ENCODE measurements at places on chromosomes 12 and 14.

- no peak for DNase-seq
Observed at GRCh38 chr12:15772405-15773018, 16.7 kb downstream of the EPS8 start.

GRCh38 chr14:65962952-65963351 is 523.2 kb upstream of the CCDC196 start:
- DNase-seq = no peak

GRCh38 chr14:103854822-103855733 is 7.7 kb upstream of the PPP1R13B start:
- DNase-seq = no peak

DNA sequence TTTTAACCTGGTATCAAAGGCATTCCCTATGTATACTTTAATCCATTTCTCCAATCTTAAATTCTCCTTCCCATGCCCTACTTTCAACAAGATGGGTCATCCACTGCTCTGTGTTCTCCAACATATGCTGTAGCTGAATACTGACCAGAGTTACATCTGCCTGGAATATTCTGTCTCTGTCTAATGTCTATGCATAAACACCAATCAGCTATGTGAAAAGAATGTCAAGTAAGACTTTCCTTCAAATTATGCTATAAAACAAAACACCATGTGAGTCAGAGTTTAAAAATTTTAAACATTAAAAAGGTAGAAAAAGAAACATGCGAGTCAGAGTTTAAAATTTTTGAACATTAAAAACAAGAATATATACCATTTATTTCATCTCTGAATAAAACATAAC is 19.3 kb downstream of the NT5DC3 start:
- DNase-seq = no peak

GRCh38 chr12:50625029-50625925 is 120.5 kb downstream of the DIP2B start:
- DNase-seq = no peak

- DNase-seq = no peak
Observed at GRCh38 chr14:37139710-37140109, 32.7 kb downstream of the SLC25A21 start.

- no peak for DNase-seq
Observed at GRCh38 chr12:99810718-99811593, 163.4 kb downstream of the GARIN6 start.

DNA sequence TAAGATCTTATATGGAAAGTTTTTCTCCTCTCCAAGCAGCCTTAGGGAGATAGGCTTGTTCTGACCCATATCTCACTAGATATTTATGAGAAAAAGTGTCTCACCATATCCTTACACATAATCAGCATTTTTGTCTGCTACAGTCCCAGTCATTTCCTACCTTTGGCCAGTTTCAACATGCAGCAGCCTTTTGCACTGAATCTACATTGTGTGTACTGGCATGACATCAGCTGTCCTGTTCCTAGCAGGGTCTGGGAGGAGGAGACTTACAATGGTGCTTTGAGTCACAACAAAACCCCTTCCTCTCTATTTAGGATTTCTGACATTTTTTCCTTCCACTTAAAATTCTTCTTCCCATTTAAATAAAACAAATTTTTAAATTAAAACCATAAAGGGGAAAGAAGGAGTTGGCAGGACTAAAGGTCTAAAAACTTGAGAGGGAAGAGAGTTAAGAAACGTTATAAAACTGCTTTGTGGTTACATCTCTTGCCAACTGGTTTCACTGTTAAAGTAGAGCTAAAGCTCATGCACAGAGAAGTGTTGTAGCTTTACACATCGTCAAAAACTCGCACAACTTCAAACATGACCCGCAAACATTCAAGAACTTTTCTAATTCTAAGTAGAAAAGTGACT is 53.3 kb upstream of the CERS5 start:
- no peak for DNase-seq

- no peak for DNase-seq
Observed at GRCh38 chr12:79407671-79408622, 282.8 kb downstream of the PAWR start.

DNA sequence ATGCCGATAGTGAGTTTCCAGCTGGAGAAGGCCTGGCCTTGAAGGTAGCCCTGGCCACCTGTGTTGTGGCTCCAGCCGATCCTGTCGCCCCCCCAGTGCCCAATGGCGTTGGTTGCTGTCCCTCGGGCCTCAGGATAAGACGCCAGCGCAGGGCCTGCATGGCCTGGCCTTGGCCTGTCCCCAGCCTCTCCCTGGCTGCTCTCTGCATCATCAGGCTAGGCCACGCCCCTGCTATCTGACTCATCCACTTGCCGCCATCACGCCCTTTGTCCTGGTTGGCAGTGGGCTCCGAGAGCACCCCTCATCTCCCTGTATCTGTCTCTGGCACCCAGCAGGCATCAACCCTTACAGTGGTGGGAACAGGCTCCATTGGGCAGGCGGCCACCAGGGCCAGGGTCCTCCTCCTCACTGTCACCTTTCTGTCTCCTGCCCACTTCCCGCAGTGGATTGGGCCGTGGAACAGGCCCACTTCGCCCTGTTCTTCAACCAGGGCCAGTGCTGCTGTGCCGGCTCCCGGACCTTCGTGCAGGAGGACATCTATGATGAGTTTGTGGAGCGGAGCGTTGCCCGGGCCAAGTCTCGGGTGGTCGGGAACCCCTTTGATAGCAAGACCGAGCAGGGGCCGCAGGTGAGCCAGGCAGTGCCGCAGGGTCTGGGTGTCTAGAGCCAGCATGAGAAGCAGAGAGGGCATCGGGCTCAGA is 25.6 kb downstream of the ALDH2 start:
- DNase-seq = no peak

DNA sequence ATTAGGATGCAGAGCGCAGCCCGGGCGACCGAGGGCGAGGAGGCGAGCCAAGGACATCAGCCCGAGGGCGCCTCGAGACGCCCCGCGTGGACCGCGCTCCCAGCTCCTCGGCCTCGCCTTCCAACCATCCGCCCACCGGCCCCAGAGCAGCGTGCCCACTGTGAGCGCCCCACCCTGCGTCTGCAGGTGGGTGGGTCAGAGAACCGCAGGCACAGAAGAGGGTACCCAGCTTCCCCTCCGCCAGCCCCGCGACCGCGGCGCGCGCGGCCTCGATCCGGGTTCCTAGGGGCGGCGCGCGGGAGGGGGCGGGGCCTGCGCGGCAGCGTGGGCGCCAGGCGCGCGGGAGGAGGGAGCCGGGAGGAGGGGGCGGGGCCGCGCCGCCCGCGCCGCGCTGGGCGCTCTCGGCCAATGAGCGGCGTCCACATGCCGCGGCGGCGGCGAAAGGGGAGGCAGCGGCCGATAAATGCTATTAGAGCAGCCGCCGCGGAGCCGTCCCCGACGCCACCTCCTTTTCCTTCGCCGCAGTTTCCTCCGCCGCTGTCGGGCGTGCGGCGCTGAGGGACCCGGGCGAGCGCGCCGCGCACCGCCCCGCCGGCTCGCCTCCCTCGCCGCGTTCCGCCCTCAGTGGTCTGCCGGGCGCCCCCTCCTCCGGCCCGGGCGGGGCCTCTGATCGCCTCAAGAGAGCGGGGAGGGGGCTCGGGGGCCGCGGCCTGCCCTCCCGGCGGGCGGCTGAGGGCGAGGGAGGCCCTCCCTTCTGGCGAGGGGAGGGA is at the start of gene ATP2A2:
Gene ATP2A2 (plus strand): TSS at position 469 of the 770 bp plus-strand sequence. CDS start 543 bp downstream, outside the sequence.
- DNase-seq = peak; percentile 91

DNA sequence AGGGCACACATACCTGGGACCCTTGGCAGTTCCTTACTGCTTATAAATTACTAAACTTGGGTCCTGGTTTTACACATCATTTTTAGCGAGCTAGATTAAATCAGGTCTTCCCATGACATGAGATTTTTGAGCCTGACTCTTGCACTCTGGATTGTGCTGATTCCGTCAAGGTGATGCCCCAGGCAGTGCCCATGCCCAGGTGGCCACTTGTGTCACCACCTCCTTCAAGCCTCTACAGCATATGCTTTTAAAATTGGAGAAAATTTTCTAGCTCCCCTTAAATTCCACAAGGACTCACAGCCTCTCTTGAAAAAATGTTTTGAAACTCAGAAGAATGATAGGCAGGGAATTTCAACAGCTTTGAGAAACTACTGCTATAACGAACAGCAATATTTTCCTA is 9.6 kb downstream of the PTPN21 start:
- no peak for DNase-seq

DNA sequence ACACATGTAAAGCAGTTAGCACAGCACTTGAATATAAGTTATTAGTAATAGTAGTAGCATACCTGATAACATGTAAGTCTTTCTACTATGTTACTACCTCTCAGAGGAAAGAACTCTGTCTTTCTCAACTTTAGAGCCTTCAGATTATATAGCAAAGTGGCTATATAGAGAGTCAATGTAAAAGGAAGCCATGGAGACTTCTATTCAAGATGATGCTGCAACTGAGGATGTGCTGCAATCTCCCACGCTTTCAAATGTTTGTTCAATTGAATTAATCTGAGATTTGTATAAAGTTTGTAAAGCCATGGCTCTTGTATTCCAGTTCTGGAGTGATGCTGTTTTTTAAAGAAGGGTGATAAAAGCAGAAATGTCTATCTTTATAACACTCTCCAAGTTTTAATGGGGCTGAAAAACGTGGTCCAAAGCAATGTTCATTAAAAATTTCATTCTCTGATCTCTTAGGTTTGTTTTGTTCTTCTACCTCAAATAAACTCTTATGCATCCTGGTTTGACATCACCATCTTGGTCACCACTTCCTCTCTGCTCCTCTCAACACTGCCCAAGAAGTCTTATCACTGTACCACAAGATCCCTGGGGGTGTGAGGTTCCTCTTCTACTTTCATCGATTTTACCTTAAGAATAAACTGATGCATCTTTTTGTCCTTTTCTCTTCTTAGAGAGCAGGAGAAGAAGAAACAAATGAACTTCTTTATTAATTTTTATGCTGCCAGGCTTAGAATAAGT is 40.6 kb downstream of the C12orf42 start:
- no peak for DNase-seq

GRCh38 chr12:78210894-78211302 is 380.2 kb downstream of the NAV3 start:
- DNase-seq = no peak

DNA sequence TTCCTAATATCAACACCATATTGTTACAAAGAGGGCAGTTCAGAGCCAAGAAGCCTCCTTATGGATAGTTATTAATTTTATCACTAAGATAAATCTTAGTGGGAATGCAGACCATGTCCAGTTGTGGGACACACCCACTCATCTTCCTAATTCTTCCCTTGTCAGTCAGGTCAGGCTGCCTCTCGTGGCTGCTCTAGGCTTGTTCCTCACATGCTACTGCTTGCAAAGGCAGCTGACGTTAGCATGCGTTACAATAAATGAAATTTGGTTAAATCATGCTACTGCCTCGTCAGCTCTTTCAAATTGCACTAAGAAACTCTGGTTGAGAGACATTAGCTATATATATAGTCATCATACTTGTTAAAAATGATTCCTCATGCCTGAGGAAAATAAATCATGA is 108.4 kb downstream of the CAND1 start:
- DNase-seq = no peak

DNA sequence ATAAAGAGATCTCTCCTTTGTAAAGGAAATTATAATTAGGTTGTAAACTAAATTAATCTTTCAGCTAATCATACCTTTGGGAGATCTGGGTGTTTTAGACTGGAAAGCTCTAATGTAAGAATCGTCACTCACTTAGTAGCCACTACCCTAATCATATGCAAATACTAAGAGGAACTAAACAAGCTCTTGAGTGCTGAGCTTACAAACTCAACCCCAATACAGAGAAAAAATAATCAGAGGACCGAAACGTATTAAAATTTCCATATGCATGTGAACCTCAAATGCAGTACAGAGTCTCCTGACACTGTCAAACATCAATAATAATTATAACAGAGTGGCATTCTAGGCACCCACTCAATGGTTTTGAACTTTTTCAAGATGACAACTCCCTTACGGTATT is 235.3 kb upstream of the FOXN3 start:
- no peak for DNase-seq

DNA sequence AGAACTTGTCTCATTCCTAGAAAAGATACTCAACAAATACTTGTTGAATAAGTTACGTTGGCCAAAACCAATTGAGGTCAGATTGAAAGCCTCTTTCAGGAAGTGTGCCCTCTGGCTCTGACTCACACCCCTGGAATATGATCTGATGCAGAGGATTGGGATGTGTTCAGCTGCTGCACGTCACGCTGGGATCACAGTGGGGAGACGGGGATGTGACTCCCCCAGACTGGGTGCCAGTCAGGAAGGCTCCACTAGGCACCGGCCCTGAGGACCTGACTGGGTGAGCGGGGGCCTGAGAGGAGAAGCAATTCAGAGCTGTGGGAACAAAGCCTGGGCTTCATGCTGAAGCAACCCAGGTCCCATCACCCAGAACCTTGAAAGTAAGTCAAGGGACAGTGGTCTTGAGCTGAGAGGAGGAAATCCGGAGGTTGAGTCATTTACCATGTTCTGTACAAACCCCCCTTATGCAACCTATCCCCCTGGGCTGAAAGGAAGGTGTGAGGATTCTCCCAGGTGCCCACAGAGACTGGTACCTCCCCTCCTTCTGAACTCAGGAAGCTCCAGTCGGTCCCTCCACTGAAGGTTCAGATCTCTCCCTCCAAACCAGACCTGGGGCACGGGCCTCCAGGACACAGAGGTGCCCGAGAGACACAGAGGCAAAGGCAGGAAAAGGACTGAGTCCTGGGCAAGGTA is 3.9 kb downstream of the CEBPE start:
- DNase-seq = no peak

DNA sequence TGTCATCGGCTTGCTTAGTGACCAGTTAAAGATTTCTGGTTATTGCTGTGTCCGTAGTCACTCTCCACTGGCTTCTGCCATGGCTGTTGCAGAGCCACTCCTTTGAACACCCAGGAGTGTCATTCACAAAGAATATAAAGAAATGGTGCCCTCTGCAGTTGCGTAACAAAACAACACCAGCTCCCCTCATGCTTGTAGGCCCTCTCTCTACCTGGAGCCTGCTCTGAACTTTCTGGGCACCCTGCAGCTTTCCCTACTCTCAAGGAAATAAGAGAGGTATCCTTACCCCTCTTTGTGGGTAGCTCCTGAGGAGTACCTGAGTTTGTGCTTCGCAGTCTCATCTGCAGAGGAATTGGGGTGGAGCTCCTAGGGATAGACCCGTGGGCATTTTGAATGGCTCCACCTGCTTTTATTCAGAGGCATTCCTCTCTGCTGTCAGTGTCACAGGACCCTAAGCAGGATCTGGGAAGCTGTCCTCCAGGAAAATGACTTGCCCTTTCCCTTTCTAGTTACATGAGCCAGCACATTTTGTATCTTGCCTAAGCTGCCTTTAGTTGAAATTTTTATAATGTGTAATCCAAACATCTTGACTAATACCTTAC is 97.2 kb upstream of the TMEM260 start:
- DNase-seq = no peak

- no peak for DNase-seq
Observed at GRCh38 chr14:54366736-54367735, 29.8 kb upstream of the CDKN3 start.

DNA sequence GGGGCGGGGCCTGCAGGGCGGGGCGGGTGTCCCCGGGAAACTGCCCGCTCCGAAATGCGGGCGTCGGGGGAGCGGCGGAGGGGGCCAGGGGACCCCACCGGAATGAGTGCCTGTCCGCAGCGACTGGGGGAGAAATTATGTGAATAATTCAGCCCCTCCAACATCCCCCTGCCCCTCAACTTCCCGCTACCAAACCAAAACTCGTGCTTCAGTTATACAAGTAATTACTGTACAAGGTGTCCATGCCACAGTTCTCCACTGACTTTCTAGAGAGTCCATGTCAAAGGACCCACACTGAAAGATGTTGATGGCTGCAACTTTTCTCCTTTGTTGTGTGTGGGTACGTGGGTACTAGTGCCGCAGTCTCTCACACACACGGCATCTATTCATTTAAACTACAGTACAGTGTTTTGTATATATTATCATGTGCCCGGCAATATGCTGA is 414 bp upstream of the CDK17 start:
- DNase-seq = no peak

- no peak for DNase-seq
Observed at GRCh38 chr14:100384819-100385813, 62.0 kb downstream of the SLC25A47 start.

GRCh38 chr14:99192028-99192621 is 79.9 kb downstream of the BCL11B start:
- no peak for DNase-seq
